ENCODE measurements at places on chromosomes 3 and 15.

GRCh38 chr3:100269410-100270214 lies 8.8 kb downstream of the TBC1D23 start:
- no peak for DNase-seq

GRCh38 chr15:95577927-95578326 lies 752.6 kb upstream of the NR2F2 start:
- DNase-seq, result no peak

- DNase-seq, result no peak
Observed at GRCh38 chr3:55002416-55002930, 74.6 kb upstream of the LRTM1 start.

DNA sequence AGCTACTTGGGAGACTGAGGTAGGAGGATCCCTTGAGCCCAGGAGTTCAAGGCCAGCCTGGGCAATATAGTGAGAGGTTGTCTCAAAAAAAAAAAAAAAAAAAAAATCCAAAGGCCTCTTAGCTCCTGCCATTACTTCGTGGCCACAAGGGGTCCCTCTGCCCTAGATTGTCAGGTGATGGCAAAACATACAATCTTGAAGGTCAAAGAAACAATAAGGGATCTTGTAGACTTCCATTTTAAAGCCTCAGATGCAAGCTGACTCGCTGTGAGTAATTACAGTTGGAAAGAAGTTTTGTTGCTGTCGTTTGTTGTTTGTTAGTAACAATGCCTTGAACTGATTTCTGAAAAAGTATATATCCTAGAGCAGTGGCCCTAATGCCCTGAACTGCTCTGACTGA lies 55.9 kb upstream of the PLCL2 start:
- no peak for DNase-seq

- no peak for DNase-seq
Observed at GRCh38 chr3:112390783-112391641, 58.1 kb downstream of the CD200 start.

- no peak for DNase-seq
Observed at GRCh38 chr3:2783261-2783660, 326.9 kb downstream of the IL5RA start.

GRCh38 chr15:36230776-36231175 lies 348.6 kb upstream of the CDIN1 start:
- DNase-seq, result no peak

GRCh38 chr3:22959593-22959992 lies 243.5 kb upstream of the UBE2E2 start:
- DNase-seq, result no peak

DNA sequence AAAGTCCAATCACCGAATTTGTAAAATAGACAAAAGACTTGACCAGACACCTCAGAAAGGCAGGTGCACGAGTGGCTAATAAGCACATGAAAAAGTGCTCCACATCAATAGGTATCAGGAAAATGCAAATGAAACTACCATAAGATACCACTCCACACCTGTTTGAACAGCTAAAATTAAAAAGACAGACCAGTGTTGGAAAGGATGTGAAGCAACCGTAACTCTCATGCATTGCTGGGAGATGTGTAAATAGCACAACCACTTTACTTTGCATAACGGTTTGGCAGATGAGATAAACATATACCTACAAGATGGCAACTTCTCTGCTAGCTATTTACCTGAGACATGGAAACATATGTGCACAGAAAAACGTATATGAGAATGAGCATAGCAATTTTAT lies 56.9 kb downstream of the CADPS start:
- DNase-seq, result no peak

DNA sequence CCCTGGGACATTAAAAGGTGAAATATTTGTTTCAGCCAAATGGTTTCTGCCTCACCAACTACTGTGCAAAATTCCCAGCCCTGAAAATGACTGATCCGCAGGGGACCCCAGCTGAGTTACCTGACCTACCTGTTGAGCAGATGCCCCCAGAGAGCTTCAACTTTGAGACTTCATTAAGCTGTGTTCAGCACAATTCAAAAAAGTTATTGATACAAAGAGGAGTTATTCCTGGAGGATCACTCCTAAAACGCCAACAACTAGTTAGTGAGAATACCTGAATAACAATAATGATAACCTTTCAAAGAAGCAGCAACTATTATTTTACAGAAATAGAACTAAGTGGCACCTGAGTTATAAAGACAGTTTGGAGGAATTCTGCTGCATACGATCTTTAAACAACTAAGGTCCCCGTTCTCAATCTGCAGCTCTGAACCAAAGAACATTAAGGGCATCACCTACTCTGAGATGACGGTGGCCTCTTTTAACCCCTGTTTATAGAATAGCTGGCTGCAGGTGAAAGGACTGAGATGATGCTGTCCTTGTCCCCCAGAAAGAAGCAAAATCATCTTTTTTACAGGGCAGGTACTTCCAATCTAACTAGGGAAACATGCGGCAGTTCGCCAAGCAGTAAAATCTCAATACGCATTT lies 659 bp downstream of the GADL1 start:
- no peak for DNase-seq

- DNase-seq, result no peak
Observed at GRCh38 chr3:179688850-179689249, 36.0 kb downstream of the USP13 start.

DNA sequence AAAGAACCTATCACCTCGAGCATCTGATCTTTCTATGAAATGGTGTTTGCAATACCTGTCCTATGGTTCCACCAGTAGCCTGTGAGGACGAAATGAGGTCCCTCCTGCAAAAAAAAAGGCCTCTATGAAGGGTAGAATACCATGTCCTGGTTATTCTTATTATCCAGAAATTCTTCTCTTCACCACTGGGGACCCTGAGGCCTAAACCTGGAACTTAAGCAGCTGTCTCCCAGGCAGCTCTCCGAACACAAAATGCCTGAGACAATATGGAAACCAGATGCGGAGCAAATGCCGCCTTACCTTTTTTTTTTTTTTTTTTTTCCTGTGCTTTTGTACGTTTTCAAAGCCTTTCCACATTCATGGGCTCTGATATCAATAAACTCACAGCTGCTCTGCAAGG lies 62.1 kb upstream of the WNT5A start:
- no peak for DNase-seq

- no peak for DNase-seq
Observed at GRCh38 chr3:131329774-131330173, 51.8 kb upstream of the NUDT16 start.

Data from activated CD8-positive, alpha-beta memory T cell treated with anti-CD3 and anti-CD28 coated beads for 24 hours (primary cell).